Naive thymus-derived CD4-positive, alpha-beta T cell (primary cell): ENCODE measurements at places on chromosomes 7 and 10.

DNA sequence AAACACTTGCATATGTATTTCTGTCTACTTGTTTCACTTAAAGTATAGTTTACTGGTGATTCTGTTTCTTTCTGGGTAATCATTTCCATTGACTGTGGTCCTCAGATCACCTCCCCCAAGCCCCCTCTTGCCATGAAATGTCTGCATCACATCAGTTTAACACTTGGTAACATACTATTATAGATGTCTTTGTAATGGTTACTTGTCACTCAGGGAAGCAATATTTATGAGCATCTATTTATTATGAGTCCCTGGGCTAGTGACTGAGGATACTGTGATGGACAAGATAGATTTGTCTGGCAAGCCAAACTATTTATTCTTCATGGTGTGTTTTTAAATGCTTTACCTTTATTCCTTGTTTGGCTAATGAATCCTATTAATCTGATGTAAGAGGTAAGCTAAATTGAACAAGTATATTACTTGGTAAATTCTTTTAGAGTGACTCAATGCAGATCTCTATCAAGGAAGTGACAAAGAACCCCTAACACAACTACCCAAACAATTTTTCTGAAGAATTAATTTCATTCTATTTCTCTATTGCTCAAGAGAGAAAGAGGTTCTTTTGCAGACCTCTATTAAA is 270.9 kb downstream of the RELN start:
- H3K36me3 ChIP-seq = no peaks in the 10 kb centered on the region
- no peaks in the 10 kb centered on the region for H3K4me1 ChIP-seq
- DNase-seq = no peak
- H3K4me3 ChIP-seq = no peak overlapping the region

GRCh38 chr7:72313906-72314305 is 98.2 kb downstream of the CALN1 start:
- no peaks in the 10 kb centered on the region for H3K36me3 ChIP-seq
- H3K4me3 ChIP-seq = no peak overlapping the region
- H3K27me3 ChIP-seq = no peaks in the 10 kb centered on the region
- DNase-seq = no peak
- no peak overlapping the region for H3K27ac ChIP-seq

GRCh38 chr10:86104611-86105145 is 261.9 kb downstream of the GRID1 start:
- H3K4me1 ChIP-seq = no peaks in the 10 kb centered on the region
- no peak overlapping the region for H3K27ac ChIP-seq
- no peaks in the 10 kb centered on the region for H3K36me3 ChIP-seq
- no peak for DNase-seq
- H3K4me3 ChIP-seq = no peak overlapping the region
- no peaks in the 10 kb centered on the region for H3K27me3 ChIP-seq

DNA sequence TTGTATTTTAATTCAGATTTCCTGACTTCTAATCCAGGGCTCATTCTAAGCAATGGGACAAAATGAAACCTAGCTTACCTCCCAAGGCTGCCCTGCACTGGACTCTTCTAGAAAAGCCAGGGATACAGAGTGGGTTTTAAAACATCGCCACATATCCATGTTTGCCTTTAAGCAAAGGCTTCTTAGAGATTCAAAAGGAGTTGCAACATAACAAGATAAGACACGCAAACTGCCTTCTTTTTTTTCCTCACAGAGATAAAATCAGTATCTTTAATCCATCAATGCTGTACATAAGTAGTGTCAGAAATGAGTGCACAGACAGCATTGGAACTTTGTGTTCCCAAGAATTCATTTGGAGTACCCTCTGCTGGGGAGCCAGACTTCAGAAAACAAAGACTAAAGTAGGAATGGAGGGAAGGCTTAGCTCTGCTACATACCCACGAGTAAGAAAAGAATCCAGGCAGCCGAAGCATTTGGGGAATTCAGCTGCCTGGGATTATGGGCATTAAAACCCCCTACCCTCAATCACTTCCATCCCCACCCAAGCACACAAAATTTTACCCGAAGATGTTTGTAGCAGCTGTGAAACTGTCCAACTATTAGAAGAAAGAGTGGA is 427.8 kb downstream of the ARL4A start:
- H3K36me3 ChIP-seq = no peaks in the 10 kb centered on the region
- H3K4me3 ChIP-seq = no peak overlapping the region
- no peak overlapping the region for H3K27ac ChIP-seq
- H3K27me3 ChIP-seq = no peaks in the 10 kb centered on the region

GRCh38 chr10:52313933-52314821 is at the start of gene DKK1:
Gene DKK1, plus strand, starts transcription at chr10:52314281. Its CDS starts 154 bp downstream, at chr10:52314435.
- H3K27me3 ChIP-seq = no peaks in the 10 kb centered on the region
- H3K27ac ChIP-seq = no peak within 1 kb of the TSS
- H3K4me3 ChIP-seq = no peak within 1 kb of the TSS
- no peaks in the 10 kb centered on the region for H3K4me1 ChIP-seq
- no peak for DNase-seq
- H3K36me3 ChIP-seq = no peaks in the 10 kb centered on the region

DNA sequence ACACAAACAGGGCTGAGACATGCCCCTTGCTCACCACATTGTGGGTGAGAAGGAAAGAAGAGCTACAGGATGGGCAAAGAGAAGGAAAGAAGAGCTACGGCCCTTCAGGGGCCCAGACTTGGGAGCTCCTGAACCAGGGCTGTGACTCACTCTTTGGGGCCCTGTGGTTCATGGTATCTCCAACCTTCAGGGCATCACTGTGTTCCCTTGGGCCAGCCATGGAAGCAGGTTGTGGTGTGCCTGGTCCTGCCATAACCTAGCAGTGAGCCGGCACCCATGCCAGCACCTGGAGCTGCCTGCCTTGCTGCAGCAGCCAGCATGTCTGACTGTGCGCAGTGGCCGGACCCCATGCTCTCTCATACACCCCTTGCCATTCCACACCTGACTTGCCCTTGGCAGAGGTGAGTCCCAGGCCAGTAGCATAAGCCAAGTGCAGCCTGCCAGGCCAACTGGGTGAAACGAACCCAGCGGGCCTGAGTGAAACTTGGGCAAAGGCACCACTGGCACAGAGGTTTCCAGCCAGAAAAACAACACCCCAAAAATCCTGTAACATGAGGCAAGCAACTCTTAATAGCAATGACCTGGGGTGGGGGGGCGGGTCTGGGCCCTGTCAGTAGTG is 89.0 kb upstream of the CACUL1 start:
- no peak overlapping the region for H3K4me3 ChIP-seq
- no peak for DNase-seq
- no peak overlapping the region for H3K27ac ChIP-seq
- H3K27me3 ChIP-seq = no peaks in the 10 kb centered on the region
- no peaks in the 10 kb centered on the region for H3K36me3 ChIP-seq
- no peaks in the 10 kb centered on the region for H3K4me1 ChIP-seq

GRCh38 chr7:149729983-149730801 is 43.2 kb downstream of the ZNF467 start:
- DNase-seq = no peak
- H3K4me1 ChIP-seq = no peaks in the 10 kb centered on the region
- no peaks in the 10 kb centered on the region for H3K27me3 ChIP-seq
- H3K27ac ChIP-seq = no peak overlapping the region
- no peaks in the 10 kb centered on the region for H3K36me3 ChIP-seq

DNA sequence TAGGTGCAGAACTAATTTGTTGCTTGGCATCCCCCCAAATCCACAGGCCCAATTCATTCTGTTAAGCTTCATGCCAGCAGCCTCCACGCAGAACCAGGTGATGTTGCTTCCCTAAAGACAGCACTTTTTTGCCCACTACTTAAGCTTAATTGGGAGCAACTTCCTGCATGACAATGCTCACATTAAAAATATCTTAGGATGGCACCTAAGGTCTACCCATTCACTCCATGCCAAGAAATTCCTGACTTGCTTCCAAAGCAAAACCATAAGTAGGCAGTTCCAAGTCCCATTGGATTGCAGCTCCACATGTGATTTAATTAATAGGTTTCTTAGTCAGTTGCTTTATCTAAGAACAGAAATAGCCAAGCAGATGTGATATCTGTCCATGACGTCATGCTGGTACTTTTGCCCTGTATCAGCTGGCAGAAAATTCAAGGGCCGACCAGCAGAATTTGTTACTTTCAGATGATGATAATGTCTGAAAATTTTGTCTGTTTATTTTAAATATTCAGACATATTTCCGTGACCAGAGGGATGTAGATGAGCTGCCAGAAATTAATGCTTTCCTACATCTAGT is 325.5 kb downstream of the LHFPL3 start:
- no peaks in the 10 kb centered on the region for H3K4me1 ChIP-seq
- no peaks in the 10 kb centered on the region for H3K36me3 ChIP-seq
- H3K27me3 ChIP-seq = no peaks in the 10 kb centered on the region
- H3K4me3 ChIP-seq = no peak overlapping the region
- no peak overlapping the region for H3K27ac ChIP-seq

- no peaks in the 10 kb centered on the region for H3K27me3 ChIP-seq
- DNase-seq = no peak
- H3K4me1 ChIP-seq = peaks cover 7% of the 10 kb centered on the region
- H3K36me3 ChIP-seq = no peaks in the 10 kb centered on the region
- H3K4me3 ChIP-seq = no peak overlapping the region
These were observed 57.9 kb upstream of the FAM133B start for GRCh38 chr7:92648067-92648466.

- H3K36me3 ChIP-seq = peaks cover 68% of the 10 kb centered on the region
- no peak overlapping the region for H3K27ac ChIP-seq
- no peak for DNase-seq
- H3K27me3 ChIP-seq = no peaks in the 10 kb centered on the region
These were observed 23.4 kb downstream of the UROS start for GRCh38 chr10:125799451-125800182.

GRCh38 chr10:11153766-11154165 is 136.1 kb downstream of the CELF2 start:
- no peak for DNase-seq
- no peaks in the 10 kb centered on the region for H3K36me3 ChIP-seq
- no peak overlapping the region for H3K4me3 ChIP-seq
- peak overlapping the region; percentile 94 for H3K27ac ChIP-seq
- H3K27me3 ChIP-seq = no peaks in the 10 kb centered on the region
- peaks cover 87% of the 10 kb centered on the region for H3K4me1 ChIP-seq

DNA sequence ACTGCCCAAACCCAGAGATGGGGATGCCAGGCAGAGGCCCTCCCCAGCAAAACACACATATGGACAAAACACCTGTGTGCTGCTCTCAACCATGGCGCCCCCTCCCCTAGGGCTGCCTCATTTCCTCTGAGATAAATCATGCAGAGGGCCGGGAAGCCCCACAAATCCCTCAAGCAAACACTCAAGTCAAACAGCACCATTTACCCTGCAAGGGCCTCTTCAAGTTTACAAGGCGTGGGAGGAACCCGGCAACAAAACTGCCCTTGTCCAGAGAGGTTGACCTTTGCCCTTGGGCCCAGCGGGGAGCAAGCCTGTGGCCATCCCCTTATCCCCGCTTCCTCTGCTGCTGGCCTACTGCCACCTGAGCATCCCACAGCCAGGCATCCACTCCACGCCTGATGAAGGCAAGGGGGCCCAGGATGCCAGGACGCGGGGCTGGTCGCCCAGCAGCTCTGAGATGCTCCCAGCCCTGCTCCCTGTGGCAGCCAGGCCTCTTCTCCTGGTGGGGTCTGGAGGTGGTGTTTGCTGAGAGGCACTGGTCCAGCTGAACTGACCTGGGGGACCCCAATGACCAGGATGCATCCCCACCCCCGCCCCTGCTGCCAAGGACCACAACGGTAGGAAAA is 77.4 kb downstream of the DLG5 start:
- H3K27me3 ChIP-seq = no peaks in the 10 kb centered on the region
- no peak for DNase-seq
- H3K27ac ChIP-seq = no peak overlapping the region
- no peak overlapping the region for H3K4me3 ChIP-seq

- H3K27me3 ChIP-seq = no peaks in the 10 kb centered on the region
- no peak for DNase-seq
- no peaks in the 10 kb centered on the region for H3K4me1 ChIP-seq
- no peak overlapping the region for H3K27ac ChIP-seq
- H3K4me3 ChIP-seq = no peak overlapping the region
These were observed 70.2 kb downstream of the SLC39A12 start for GRCh38 chr10:18021725-18022480.

GRCh38 chr7:147535701-147536111 is 1054.9 kb upstream of the C7orf33 start:
- H3K27me3 ChIP-seq = no peaks in the 10 kb centered on the region
- no peak for DNase-seq
- no peaks in the 10 kb centered on the region for H3K36me3 ChIP-seq
- H3K4me1 ChIP-seq = no peaks in the 10 kb centered on the region
- no peak overlapping the region for H3K4me3 ChIP-seq

- H3K27ac ChIP-seq = no peak overlapping the region
- peak overlapping the region; percentile 23 for H3K4me3 ChIP-seq
- no peak for DNase-seq
- H3K36me3 ChIP-seq = no peaks in the 10 kb centered on the region
- peaks cover 30% of the 10 kb centered on the region for H3K4me1 ChIP-seq
- H3K27me3 ChIP-seq = no peaks in the 10 kb centered on the region
These were observed 114.8 kb upstream of the ADO start for GRCh38 chr10:62689712-62690111.

DNA sequence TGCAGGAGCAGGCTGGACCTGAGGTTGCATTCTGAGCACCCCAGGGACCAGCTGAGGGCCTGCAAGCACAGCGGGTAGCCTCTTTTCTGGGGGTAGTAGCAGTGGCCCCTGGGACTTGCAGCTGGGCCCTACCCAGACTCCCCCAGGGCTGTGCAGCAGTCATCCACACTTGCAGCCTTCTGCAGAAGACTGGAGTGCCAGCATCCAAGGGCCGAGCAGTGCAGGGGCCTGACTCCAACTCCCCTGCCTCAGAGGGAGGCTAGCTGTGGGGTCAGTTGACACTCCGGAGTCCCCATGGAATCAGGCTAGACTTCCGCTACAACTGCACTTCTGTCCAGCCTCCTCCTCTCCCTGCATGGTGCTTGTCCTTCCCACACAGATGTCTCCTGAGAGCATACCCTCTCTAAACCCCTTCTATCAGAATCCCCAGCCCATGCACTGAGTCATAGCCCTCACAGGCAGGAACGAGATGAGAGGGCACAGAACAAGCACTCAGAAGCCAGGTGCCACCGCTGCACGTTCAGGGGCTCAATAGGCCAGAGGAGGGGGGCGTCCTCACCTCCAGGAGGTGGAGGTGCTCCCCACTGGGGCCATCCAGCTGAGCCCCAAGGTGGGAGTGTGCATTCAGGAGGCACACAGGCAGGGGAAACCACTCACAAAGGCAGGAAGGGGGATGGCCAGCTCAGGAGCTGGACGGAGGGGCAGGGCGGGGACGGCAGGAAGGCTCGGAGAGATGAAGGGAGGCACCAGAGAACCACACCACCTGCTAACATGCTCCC is 7.5 kb downstream of the RASGEF1A start:
- no peak overlapping the region for H3K27ac ChIP-seq
- no peak for DNase-seq
- H3K36me3 ChIP-seq = no peaks in the 10 kb centered on the region
- no peak overlapping the region for H3K4me3 ChIP-seq
- no peaks in the 10 kb centered on the region for H3K27me3 ChIP-seq

GRCh38 chr7:149872419-149873073 is 1.2 kb upstream of the ATP6V0E2 start:
- peaks cover 6% of the 10 kb centered on the region for H3K36me3 ChIP-seq
- H3K27me3 ChIP-seq = no peaks in the 10 kb centered on the region
- DNase-seq = no peak
- H3K27ac ChIP-seq = peak overlapping the region; percentile 88
- peak overlapping the region; percentile 76 for H3K4me3 ChIP-seq

- no peak overlapping the region for H3K27ac ChIP-seq
- H3K27me3 ChIP-seq = no peaks in the 10 kb centered on the region
- H3K36me3 ChIP-seq = no peaks in the 10 kb centered on the region
These were observed 73.6 kb downstream of the CCSER2 start for GRCh38 chr10:84401854-84402611.

GRCh38 chr10:125662584-125662983 is 20.4 kb downstream of the TEX36 start:
- DNase-seq = no peak
- no peaks in the 10 kb centered on the region for H3K27me3 ChIP-seq
- H3K36me3 ChIP-seq = no peaks in the 10 kb centered on the region
- H3K4me3 ChIP-seq = no peak overlapping the region
